ENCODE measurements at places on chromosomes 7 and 10.

- no peak for DNase-seq
Measured at GRCh38 chr7:98372993-98373392, 27.9 kb downstream of the BAIAP2L1 start.

DNA sequence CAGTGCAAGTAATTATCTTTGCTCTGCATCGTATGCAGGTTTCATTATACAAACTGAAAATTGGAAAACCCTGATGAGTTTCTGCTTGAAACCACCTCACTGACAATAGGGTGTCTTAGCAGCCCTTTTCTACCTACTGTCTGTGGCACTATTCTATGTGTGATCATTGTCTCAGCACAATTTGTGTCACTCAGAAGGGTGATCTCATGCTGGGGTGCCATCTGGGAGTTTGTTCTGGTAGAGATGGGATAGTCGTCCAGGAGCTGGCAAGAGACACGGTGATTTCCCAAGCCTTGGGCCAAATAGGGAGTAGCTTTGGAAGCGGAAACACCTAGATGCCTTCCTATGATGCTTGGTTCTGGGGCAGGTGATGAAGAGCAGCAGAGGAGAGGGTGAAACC, 186.3 kb downstream of the FRMD4A start:
- DNase-seq: no peak

GRCh38 chr7:77351539-77352004, 64.6 kb downstream of the GSAP start:
- no peak for DNase-seq

GRCh38 chr7:124009321-124009720, 23.5 kb downstream of the TMEM229A start:
- no peak for DNase-seq

DNA sequence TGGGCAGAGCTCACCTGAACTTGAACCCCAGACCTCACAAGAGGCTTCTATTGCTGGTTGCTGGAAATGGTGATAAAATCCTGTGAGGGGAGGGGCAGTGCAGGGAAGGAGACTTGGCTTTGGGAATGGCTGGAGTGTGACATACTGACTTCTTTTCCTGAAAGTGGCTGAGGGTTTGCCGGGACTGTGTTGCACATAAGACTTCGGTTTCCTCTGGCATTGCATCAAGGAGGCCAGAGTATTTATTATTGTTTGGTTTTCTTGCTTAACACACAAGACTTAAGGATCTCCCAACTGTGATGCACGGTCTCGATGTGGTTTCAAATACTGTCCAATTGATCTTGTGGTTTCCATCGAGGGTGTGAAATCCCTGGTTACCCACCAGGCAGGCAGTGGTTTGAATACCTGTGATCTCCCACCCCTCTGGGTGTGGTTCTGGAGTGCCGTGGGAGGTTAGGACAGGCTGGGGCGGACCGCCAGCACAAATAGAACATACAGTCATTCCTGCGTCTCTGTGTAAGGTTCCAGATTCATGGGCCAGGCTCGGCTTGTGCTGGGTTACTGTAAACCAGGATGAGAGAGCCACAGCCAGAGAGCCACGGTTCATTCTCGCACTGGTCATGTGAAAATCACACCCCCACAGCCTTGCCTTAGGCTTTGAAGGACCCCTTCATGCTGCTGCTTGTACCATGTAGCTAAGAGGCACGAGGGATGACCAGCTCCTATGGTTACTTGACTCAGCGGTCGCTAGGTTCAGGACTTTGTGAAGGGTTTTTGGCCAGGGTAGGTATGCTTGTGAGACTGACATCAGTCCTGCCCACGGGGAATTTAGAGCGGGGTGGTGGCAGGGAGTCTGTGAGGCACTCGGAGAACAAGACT, 39.2 kb downstream of the WBP1L start:
- DNase-seq: no peak

DNA sequence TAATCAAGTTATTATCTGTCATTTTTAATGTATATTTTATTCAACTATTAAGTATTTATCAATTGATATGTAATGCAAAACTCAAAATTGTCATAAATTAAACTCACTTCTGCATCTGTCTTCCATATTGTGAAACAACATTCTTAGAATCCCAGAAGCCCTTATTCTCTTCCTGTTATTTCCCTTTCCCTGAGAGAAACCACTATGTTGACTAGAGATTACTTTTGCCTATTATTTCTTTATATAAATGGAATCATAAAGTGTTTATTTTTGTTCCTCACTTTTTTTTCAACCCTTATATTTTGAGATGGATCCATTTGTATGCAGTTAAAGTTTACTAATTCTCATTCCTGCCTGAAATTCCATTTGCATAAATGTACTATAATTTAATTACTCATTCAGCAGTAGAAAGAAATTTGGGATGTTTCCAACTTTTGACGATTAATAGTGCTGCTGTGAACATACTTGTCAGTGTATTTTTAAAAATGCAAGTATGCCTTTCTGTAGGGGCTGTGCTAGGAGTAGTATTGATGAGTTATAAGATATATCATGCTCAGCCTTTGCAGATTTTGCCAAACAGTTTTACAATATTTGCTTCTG, 211.2 kb downstream of the SEMA3D start:
- no peak for DNase-seq

- DNase-seq: no peak
Measured at GRCh38 chr7:83347945-83348444, 185.3 kb upstream of the PCLO start.

DNA sequence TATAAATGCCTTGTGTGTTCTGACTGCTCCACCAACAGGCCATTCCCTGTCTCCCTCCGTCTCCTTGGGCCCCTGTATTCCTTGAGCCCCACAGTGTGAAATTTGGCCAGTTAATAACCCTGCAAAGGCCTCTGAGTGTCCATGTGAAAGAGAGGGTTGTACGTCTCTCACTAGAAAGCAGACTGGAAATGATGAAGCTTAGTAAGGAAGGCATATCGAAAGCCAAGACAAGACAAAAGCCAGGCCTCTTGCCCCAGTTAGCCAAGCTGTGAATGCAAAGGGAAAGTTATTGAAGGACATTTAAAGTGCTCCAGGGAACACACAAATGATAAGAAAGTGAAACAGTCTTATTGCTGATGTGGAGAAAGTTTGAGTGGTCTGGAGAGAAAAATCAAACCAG, 680.2 kb downstream of the SDK1 start:
- no peak for DNase-seq

GRCh38 chr10:44966129-44966815, 6.7 kb downstream of the RASSF4 start:
- DNase-seq: no peak

GRCh38 chr7:26224359-26224758, 22.8 kb downstream of the CBX3 start:
- no peak for DNase-seq

- no peak for DNase-seq
Measured at GRCh38 chr10:3757638-3758490, 27.1 kb downstream of the KLF6 start.

- DNase-seq: no peak
Measured at GRCh38 chr10:103852856-103853255, 2.5 kb downstream of the SH3PXD2A start.

DNA sequence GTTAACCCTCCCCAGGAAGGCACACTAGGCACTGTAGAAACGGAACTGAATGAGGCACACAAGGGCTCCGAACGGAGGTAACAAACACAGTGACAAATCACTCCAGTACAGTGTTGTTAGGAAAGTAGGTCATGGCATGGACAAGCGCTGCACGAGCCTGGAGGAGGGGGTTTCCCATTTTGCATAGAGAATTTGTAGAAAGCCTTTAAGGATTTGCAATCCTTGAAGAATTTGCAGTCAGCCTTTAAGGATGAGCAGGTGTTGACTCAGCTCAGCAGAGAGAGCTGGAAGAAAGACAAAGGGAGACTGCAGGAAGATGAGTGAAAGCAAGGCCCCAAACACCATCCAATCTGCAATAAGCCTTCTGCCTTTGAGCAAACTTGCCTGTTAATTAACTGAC, 51.1 kb upstream of the PPP1R3C start:
- no peak for DNase-seq

DNA sequence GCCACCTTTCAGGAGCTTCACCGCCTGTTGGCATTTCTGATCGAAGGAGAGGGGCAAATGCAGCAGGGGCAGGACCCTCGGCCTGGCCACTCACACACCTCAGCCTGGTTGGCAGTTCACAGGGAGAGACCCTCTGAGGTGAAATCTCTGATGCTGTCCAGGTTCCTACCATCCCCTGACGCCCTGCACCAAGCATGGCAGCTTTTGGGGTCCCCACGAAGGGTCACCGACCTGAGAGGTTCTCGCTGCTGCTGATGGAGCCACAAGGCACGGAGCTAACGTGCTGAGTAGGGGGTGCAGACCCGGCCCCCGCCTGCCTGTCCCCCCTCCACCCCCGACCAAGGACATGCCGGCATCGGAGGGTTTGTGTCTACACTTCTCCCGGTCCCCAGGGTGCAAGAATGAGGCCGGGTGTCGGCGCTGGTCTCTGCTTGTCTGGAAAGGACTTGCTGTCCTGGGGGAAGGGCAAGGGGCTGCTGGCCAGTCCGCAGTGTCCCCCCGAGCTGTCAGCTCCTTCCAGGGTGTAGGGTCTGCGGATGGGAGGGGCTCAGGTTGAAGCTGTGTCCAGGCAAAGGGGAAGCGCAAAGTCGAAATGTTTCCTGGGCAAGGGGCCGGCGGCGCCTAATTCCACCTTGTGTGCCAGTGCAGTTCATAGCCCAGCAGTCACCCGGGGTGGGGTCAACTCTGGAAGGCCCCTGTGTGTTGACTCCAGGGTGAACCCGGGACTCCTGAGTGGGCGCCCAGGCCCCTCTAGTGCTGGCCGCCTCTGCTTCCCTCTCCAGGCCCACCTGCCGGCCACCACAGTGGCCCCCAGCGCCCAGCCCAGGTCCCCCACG, 132.6 kb downstream of the DNAJB6 start:
- no peak for DNase-seq

GRCh38 chr7:120274899-120275298, 1.9 kb downstream of the KCND2 start:
- no peak for DNase-seq

GRCh38 chr7:119969054-119969453, 303.9 kb upstream of the KCND2 start:
- DNase-seq: no peak

DNA sequence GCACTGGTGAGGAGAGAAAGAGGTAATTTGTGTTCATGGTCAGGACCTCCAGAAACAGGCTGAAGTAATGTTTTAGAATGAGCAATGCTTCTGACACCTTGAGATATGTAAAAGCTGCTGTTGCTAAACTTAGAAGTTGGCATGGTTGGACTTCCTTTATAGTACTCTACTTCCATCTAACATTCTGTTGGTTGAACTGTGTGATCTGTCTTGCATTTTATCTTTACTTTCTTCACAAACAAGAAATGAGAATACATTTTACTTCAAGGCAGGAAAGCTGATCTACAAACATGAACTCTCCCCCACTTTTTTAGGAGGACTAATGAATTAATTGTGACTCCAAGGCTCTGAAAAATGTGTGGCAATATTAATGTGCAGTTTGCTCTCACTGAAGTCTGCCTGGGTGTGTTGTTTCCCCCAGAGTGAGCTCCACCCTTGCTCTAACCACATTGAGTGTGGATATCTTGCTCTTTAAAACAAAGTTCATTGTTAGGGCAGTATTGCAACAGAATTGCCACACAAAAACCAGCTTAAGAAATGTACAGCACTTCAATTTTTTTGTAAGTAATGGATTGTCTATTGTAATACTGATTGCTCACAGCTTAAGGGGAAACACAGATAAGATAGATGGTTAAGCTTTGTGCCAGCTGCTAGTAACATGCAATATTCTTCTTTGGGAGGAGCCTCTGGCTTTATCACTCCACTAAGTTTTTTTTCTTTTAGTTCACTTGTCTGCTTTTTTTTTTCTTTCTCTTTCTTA, 69.0 kb downstream of the ADD3 start:
- DNase-seq: no peak

DNA sequence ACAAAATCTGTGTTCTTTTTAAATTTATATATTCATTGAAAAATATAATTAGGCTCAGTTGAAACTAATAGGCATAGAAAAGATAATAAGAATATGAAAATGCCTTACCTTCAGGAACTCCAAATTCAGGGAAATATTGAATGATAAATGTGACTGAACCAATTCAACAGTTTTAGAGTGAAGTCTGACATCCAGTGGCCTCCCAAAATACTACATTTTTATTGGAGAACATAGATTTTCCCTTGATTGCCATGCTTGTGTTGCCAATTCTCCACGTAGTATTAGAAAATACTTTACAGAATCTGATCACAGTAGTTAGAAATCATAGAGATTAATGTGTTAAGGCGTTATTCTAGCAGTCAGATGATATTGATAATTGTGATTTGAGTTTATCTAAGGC, 1246.7 kb downstream of the GATA3 start:
- no peak for DNase-seq

DNA sequence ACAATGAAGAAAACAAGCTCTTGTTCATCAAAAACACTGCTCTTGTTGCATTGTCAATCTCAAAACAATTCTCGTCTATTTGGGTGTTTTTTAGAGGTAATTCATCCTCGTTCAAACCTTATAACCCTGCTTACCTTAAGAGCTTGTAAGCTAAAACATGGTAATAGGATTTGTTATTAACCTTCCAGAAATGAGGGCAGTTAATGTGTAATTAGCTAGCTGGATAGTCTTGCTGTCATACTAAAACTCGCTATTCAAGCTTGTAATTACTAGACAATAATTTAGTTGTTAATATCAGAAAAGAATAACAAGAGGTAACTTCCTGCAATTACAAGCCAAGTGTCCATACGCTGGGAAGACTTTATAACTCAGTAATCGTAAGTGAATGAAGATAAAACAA, 101.6 kb downstream of the UBE2H start:
- DNase-seq: no peak

DNA sequence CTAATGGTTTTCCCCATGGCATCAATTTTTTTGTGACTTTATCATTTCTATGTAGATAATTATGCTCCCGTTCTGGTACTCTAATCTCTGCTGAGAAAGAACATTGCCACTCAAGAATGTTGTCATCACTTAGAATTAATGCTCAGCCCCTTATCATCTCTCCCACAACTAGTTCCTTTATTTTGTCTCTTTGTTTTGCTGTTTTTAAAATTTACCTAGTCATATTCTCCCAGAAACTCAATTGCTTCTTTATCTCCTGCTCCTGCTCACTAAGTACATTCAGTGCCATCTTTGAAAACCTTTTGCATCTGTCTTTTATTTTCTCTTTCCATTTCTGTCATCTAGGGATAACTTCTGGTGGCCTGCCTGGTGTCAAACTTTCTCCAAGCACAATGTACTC, 324.9 kb upstream of the MTPN start:
- no peak for DNase-seq

GRCh38 chr7:91556956-91557650, 292.9 kb downstream of the FZD1 start:
- no peak for DNase-seq

DNA sequence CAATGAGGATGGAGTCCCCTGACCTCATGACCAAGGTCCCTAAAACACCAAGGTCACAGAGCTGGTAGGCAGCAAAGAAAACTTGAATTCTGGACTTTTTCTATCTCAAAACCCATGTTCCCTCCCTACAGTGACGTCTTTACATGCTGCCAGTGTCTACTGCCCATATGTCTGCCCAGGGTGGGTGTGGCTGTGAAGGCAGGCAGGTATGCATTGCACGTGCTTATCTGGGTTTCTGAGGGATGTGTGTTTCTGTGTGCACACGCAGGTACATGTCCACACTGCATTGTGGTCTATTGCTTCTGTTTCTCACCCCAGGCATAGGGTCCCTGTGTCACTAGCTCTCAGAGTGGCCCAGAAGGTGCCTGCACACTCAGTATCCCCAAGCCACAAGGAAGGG, 13.5 kb downstream of the ATP6V1F start:
- no peak for DNase-seq

Measured in stimulated activated CD8-positive, alpha-beta memory T cell treated with anti-CD3 and anti-CD28 coated beads, Interleukin-15, amount 100 ng/mL, for 1 hour (primary cell).